ENCODE measurements at places on chromosomes 2 and 18.

- no peak for DNase-seq
These were observed 121.2 kb downstream of the LYPD6 start for GRCh38 chr2:149451417-149452165.

- DNase-seq = no peak
These were observed 3.6 kb downstream of the HOXD12 start for GRCh38 chr2:176103194-176103593.

GRCh38 chr2:36572719-36573059 lies 25.3 kb downstream of the FEZ2 start:
- no peak for DNase-seq

- DNase-seq = no peak
These were observed 98.4 kb downstream of the UXS1 start for GRCh38 chr2:106095478-106096298.

GRCh38 chr2:23705771-23706612 lies 220.9 kb downstream of the ATAD2B start:
- peak; percentile 1 for DNase-seq

- DNase-seq = no peak
These were observed 3.4 kb downstream of the SGPP2 start for GRCh38 chr2:222427646-222428301.

DNA sequence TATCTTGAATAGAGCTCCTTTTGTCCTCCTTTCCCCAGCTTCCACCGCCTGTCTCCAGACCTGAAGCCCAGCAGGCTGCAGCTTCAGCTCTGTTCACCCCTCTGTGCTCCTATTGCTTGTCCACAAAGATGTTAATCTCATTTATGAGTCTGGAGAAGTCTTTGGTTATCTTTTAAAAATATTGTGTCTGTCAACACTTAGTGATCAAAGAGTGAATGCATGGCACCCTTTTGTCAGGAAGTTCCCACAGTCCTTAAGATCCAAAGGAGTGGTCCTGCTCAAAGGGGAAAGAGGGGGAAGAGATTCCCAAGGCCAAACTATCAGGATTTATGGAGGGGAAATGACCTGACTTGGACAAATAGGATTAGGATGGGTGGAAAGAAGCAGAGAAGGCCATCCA lies 118.9 kb downstream of the ACAA2 start:
- DNase-seq = no peak

DNA sequence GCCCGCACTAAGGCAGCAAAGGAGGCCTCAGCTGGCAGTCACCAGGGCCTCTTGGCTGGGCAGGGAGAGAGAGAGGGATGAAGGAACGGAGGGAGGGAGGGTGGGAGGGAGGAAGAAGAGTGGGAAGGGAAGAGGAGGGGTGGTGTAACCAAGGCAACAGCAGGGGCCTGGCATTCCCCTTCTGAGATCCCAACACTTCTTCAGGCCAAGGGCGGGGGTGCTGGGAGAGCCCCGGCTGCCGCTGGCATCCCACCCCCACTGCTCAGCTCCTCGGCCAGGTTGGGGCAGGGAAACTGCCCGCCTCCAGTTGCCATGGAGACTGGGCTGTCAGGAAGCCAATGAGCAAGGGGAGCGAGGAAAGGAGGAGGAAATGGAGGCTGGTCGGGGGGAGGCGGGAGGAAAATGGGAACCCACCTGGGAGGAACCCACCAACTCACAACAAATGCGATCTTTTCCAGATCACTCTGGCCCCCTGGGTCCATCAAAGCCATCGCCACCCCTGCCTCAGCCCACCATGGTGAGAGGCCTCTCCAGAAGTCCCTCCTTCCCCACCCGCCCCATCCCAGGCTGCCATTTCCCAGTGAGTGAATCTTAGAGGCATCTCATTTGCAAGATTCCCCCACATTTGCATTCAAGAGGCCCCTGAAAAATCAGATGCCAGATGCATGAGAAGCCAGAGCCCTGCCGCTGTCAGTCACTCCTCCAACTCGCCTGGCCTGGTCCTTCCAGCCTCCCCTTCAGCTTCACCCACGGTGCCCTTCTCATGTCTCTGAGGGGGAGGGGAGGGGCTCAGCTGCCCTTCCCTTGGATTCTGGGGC lies 12.4 kb downstream of the SH2D6 start:
- peak; percentile 91 for DNase-seq

GRCh38 chr2:53549497-53549896 lies 218.1 kb upstream of the CHAC2 start:
- no peak for DNase-seq

- DNase-seq = no peak
These were observed 25.8 kb downstream of the NEDD4L start for GRCh38 chr18:58069721-58070292.

- no peak for DNase-seq
These were observed 13.0 kb upstream of the ARHGAP25 start for GRCh38 chr2:68721482-68722101.

- DNase-seq = no peak
These were observed 65.9 kb downstream of the CAB39 start for GRCh38 chr2:230778350-230779063.

- DNase-seq = no peak
These were observed 28.5 kb upstream of the PPP3R1 start for GRCh38 chr2:68280796-68281195.

DNA sequence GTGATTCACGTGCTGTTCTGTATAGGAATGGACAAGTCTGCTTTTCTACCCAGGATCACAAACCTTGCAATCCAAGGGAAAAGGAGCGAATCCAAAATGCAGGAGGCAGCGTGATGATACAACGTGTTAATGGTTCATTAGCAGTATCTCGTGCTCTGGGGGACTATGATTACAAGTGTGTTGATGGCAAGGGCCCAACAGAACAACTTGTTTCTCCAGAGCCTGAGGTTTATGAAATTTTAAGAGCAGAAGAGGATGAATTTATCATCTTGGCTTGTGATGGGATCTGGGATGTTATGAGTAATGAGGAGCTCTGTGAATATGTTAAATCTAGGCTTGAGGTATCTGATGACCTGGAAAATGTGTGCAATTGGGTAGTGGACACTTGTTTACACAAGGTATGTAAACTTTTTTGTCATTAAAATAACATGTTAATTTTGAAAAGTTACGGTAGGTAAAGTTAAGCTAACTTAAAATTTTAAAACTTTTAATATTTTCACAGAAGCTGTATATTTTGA lies 33.0 kb downstream of the PPM1B start:
- no peak for DNase-seq

GRCh38 chr2:112024896-112025491 lies 30.1 kb upstream of the TMEM87B start:
- DNase-seq = no peak
